NCI-H1048 (cell line): ENCODE measurements at places on chromosomes 3 and 15.

GRCh38 chr3:146050691-146051090 is 110.3 kb downstream of the PLOD2 start:
- DNase-seq: no peak

DNA sequence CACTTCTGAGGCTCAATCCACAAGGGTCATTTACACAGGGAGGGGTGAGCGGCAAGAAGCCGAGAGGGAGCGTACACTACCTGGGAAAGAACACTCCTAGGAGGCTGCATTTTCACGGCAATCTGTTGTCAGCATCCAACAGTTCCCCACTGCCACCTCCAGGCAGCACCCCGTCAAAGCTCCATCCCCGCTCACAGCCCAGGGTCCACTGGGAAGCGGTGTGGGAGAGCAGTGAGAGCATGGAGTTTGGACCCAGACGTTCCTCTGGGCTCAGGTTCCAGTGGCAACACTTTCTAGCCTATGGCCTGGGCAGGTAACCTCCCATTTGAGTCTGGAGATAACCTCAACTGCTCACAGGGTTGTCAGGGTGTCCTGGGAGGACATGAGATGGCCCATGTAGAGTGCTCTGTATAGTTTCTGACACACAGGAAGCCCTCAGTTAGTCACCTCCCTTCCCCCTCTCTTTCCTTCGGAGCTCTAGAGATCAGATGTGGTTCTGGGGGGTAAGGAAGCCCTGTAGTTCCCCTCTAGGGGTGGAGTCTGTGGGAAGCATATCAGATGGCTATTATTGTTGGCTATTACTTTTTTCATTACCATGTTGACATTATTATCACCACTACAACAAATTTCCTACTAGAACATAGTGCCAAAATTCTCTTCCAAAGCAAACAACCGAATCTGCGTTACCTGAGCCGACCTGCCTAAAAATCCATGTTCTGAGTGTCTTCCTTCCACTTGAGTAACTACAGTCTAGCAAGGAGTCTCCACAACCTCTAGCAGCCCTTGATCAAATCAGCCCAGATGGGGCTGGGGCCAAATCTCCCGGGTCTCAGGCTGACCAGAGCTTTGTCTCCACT is 29.1 kb downstream of the RUVBL1 start:
- DNase-seq: no peak

GRCh38 chr3:188701485-188701969 is 470.2 kb upstream of the TPRG1 start:
- DNase-seq: no peak

DNA sequence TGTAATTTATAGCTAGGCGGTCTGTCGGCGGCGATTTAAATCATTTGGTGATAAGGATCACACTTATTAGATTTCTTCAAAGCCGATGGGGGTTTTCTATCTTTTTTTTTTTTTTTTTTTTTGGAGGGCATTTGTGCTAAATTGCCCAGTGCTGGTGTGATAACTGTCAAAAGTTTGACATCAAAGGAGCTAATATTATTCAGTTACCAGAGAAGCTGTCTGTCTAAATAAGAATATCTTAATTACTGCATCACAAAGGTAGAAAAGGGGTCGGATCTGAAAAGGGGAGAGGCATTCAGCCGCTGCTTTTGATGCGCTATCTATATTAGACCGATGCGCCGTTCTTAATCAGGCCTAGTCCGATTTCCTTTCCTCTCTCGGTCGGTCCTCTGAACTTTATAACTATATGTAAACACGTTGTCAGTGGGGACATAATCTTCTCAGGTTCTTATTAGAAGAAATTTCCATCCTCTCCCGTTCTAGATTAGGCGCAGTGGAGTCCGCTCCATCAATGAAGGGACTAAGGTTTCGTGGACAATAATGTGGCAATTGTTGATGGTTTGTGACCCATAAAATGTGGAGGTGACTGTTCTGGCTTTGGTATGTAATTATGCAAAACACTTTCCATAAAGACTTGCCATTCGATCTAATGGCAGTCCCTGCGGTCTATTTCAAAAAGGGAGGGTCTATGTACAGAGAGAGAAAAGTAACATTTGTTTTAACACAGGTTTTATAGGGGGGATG is 31.7 kb downstream of the NR2F2 start:
- DNase-seq: peak; percentile 82

GRCh38 chr3:184234224-184234623 is 4.8 kb downstream of the VWA5B2 start:
- DNase-seq: no peak

GRCh38 chr3:40516201-40516600 is 8.6 kb upstream of the ZNF621 start:
- DNase-seq: no peak

GRCh38 chr15:72800833-72801481 is 17.4 kb upstream of the ADPGK start:
- no peak for DNase-seq

DNA sequence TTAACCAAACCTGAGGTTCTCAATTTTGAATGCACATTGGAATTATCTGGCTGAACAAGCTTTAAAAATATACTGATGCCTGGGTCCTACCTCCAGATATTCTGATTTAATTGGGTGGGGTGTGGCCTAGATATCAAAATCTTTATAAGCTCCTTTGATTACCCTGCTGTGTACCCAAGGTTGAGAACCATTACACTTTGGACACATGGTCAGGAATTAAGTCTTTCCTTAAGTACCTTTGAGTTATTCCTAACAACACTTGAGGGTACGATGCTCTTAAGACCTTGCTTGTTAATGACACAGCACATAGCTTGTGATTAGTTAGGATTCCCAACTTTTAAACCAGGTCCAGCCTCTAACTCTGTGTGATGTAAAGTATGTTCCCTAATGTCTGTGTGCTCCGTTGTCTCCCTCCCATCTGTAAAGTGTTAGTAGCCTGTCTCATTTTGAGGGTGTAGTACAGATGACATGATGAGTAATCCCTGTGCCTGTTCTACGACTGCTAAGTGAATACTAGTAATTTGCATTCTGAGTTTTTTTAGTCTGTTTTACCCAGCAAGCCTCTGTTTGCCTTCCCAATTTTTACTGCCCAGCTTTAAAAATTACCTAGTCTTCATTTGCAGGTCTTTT is 154.9 kb downstream of the KLHL25 start:
- DNase-seq: no peak

- DNase-seq: no peak
These were observed 207.0 kb downstream of the FOXP1 start for GRCh38 chr3:71376503-71376902.

DNA sequence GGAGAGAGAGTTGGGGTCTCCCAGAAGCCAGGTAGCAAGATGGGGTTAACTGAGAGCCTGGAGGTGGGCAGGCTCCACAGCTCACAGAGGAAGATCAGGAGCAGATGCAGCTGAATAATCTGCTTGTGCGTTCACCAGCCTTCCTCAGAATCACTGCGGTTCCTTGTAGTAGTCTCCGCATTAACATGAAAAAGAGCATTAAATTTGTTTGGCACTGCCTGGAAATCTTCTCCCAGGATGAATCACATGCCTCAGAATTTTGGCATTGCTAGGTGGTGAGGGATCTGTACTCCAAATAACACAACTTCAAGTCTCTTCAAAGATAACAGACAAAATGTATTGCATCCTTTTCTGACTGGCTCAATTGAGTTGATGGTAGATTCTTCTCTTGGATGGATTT is 700.6 kb upstream of the ARRDC4 start:
- no peak for DNase-seq

DNA sequence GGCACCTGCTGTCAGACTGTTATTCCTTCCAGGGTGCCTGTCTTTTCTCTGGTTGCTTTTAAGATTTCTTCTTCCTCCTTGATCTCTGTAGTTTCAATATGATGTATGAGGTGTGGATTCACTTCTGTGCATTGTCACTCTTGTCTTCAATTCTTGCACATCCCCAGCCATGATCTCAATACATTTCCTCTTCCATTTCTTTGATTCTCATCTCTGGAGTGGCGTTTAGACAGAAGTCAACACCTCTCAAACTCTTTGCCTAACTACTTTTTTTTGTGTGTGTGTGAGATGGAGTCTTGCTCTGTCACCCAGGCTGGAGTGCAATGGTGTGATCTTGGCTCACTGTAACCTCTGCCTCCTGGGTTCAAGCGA is 224.4 kb upstream of the LYSMD4 start:
- no peak for DNase-seq

- DNase-seq: no peak
These were observed 15.0 kb upstream of the SLC28A1 start for GRCh38 chr15:84869510-84869909.

- no peak for DNase-seq
These were observed 660 bp upstream of the RTF1 start for GRCh38 chr15:41416128-41416741.
